ENCODE measurements at places on chromosomes 13 and 19. TPM values are rescaled to one million over a fixed set of nuclear protein-coding genes. Genes with fewer than 3 reads are reported as not detected.

The GPALPP1 gene
- total RNA-seq = 30.1 TPM

The KLF12 gene
- total RNA-seq = 25.5 TPM

The SIGLEC12 gene
- total RNA-seq = 0.22 TPM

- DNase-seq = no peak
Measured at GRCh38 chr13:27405546-27406134, 18.8 kb upstream of the GTF3A start.

DNA sequence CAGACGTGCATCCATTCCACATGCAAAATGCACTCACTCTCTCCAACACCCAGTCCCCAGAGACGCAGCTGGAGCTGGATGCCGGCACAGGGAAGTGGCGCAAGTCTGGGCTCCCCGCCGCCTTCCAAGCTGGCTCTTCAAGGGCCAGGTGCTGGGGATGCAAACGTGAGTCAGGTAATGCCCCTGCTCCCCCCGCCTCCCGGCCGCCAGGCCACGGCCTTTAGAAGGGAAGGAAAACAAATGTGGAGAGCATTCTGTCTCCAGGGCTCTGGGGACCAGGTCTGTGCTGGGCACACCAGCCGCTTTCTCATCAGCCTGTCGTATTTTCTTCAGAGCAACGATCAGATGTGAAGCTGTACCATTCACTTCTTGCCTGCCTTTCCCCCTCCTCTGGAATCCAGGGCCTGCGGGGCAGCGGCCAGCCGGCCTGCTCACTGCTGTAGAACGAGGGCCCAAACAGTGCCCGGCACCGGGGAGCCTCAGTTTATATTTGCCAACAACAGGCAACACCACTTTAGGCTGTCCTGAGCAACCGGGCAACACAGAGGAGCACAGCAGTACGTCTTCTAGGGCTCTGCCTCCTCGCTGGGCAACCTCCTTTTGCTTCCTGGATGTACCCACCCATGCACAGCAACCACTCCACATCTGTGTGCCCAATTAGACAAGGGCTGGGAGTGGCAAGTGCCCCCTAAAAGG, 3.8 kb downstream of the RAB20 start:
- no peak for DNase-seq

- DNase-seq = no peak
Measured at GRCh38 chr13:109113427-109113826, 484.0 kb downstream of the MYO16 start.

GRCh38 chr19:15212711-15213110, 11.9 kb upstream of the NOTCH3 start:
- no peak for DNase-seq
